T-cell (primary cell): ENCODE measurements at places on chromosomes 7 and 10.
A peak's percentile ranks its signal among the peaks of the same experiment; 100 is the strongest.

DNA sequence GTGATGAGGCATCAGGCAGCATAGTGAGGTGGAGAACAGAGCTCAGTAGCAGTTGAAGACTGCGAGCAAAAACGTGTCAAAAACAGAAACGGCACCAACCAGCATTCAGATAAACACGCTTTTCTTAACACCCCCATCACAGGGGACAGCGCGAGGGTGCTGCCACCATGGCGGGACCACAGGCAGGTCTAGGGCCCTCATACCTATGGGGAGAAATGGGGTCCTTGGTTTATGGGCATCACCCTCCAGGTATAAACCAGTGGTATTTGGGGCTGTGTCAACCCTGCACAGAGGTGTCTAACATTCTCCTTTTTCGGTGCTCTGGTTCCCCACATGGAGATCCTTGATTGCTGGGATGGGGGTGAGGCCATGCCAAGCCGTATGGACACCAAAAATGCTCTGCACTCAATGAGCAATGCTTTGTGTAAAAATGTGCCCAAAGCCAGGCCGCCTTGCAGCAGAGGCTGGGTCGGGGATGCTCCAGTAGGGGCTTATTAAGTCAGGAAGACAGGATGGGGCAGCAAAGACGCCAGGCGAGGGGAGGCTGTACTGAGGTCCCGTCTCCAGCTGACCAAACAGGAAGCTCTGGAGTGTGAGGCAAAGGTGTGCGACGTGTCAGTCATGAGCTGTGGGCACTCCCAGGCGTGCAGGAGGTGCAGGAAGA is 191.5 kb downstream of the WDR37 start:
- DNase-seq, result no peak

- DNase-seq, result no peak
These were observed 9.5 kb upstream of the FOXL3 start for GRCh38 chr7:280461-280860.

DNA sequence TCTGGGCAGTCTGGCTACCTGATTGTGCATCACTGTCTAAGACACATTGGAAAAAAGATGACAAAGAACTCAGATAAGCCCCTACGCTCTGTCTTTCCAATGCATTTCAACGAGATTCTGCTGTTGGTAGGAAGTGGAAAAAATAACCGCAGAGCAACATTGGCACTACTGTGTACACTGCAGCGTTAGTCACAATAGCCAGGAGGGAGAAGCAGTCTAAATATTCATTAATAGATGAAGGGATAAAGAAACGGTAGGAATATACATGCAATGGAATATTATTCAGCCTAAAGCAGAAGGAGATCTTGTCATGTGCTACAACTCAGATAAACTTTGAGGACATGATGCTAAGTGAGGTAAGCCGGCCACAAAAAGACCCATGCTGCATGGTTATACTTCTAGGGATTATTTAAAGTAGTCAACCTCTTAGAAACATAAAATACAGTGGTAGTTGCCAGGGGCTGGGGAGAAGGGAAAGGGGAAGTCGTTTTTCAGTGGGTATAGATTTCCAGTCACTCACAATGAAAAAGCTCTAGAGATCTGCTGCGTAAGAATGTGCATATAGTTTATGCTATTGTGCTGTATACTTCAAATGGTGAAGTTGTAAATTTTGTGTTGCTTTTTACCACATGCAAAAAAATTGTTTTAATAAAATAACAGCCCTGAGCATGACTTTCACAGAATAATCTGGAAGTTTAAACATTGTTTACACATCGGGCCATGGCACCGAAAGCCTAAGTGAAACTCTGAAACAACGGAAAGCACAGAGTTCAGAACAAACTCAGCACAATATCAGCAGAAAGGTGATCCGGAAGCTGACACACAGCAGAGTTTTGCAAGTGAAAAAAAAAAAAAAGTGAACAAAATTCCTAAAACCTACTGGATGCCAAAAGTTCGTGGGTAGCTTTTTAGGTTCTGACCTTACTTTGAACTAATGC is 40.1 kb downstream of the ELMO1 start:
- no peak for DNase-seq

GRCh38 chr7:16753102-16753931 is at the start of gene TSPAN13:
Gene TSPAN13, plus strand, starts transcription at chr7:16753755. Its CDS starts 213 bp downstream, at chr7:16753968.
- peak; percentile 16 for DNase-seq

DNA sequence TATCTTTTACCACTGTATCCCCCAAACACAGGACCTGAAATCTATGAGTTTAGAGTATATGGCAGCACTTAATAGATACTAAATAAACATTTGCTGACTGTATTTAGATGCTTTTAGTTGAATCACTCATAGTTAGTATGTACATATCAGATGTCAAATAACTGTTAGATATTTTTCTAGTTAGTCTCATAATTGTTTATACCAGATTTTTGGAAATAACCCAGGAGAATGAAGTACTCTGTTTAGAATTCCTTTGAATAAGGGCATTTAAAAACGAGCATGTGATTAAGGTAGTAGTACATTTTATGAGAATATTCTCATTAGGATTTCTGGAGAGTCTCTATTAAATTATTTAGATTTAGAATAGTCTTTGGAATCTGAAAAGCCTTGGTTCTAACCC is 22.3 kb upstream of the ZEB1 start:
- no peak for DNase-seq

DNA sequence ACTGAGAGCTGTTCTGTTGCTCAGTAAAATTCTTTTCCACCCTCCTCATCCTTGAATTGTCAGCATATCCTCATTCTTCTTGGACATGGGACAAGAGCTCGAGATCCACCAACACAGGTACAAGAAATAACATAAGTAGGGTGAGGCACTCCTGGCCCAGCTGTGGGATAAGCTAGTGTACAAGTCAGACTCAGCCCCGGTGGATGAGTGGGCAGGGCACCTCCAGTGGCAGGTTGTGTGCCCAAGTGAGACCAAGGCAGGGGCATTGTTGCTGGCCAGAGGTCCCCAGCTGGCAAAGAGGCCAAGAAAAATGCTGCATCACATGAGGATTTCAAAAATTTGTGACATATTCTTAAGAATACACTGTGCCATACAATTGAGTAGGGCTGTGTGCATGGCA is 402.0 kb upstream of the ZWINT start:
- DNase-seq, result no peak

DNA sequence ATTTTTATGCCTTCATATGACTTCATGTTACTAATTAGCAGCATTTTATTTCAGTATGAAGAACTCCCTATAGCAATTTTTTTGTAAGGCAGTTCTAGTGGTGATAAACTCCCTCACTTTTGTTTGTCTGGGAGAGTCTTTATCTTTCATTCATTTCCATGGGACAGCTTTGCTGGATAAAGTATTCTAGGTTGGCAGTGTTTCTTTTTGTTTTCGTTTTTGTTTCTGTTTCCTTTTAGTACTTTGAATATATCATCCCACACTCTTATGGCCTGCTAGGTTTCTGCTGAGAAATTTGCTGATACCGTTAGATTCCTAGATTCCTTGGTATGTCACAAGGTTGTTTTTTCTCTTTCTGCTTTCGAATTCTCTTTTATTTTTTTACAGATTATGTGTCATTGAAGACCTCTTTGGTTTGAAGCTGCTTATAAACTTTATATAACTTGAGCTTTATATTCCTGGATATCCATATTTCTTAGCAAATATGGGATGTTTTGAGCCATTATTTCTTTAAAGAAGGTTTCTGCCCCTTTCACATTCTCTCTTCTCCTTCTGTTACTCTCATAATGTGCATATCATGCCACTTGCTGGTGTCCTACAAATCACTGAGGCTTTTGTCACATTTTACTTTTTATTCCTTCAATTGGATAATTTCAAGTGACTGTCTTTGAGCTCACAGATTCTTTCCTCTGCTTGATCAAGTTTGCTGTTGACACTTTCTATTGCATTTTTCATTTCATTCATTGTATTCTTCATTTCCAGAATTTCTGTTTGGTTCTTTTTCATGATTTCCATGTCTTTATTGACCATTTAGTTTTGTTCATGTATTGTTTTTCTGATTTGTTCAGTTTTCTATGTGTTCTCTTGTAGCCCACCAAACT is 28.9 kb upstream of the AHR start:
- no peak for DNase-seq

DNA sequence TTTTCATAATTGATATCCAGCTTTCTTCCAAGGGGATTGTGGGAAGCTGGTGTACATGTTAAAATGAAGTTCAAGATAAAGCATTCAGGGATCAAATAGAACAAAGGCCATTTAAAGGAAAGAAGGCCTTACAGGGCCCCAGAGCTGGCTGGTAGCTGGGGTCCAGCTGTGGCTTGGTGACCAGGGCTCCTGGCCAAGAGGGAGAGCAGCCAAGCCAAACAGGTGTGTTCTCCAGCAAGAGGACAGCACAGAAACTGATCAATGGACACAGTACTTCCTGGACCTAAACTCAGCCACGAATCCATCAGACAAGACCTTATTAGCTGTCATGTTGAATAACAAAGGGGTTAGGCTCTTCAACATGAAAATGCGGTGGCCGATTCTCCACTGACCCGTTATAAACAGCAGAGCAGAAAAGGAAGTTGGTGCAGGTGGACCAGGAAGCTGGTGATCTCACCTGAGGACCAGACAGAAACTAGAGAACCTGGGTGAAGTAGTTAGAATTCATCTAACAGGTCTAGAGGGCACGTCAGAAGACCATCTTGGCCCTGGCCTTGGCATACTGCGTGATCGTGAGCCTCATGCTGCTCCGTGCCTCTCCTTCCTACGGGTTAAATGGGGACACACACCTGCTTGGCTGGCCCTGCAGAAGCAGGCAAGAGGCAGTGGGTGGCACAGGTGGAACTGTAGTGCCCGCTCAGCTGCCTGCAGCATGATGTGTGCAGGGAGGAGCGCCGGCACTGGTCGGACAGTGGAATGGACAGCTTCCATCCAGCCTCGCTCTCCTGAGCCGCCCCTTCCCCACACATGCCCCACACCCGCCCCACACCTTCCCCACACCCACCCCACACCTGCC is 53.8 kb downstream of the PARP12 start:
- no peak for DNase-seq

GRCh38 chr10:70222340-70222794 is 10.9 kb downstream of the PPA1 start:
- DNase-seq, result no peak

DNA sequence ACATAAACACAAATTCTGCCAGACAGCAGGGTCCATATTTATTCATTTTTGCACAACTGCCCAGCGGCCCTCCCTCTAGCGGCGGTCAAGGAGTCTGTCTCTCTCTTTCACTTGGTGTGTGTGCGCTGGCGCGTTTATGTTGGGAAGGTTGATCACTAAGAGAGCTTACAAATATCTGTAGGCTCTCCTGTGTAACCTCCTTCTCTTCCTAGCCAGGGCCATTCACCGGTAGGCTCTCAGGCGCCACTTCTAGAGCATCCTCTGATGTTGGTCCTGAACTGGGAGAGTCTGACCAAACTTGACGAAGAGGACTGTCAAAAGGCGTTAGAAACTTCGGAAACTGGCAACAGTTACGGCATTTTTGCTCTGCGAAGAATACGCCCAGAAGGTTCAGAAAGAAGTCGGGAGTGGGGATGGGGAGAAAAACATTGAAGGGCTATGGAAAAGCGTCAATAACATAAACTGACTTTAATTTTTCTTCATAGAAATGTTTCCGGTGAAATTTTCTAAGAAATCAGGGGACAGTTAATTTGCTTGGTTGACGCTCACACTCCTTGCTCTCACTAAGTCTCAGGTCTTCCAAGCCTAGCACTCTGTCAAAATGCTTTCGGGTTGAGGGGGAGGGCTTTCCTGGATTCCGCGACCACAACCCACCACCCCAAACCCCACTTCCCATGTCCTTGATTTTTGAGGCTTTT is 731.1 kb downstream of the ZWINT start:
- no peak for DNase-seq

DNA sequence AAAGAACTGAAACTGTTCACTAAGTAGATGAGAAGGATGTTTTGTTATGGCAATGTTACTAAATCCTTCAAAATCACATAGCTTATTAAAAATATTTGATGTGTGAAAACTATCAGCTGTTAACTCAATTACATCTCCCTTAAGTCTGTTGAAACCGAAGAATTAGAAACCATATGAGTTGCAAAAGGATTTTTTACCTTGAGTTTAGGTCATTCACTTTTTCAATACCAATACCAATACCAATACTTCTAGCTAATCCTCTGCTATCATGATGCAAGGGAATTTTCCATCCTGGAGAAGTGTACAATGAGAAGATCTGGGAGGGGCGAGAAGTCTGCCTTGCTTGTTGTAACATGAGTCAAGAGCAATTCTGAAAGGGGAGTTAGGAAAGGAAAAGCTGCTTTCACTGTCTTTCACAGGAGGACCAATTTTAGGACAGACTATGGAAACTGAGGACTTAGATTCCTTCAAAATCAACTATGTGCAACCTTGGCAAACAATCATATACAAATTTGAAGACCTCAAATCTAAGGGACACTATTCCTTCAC is 199.7 kb downstream of the IMMP2L start:
- DNase-seq, result no peak

GRCh38 chr7:157827045-157827862 is 490.4 kb downstream of the DNAJB6 start:
- peak; percentile 51 for DNase-seq

GRCh38 chr10:71217266-71218045 is 5.1 kb downstream of the UNC5B start:
- no peak for DNase-seq

GRCh38 chr7:134856691-134857090 is 77.3 kb downstream of the CALD1 start:
- no peak for DNase-seq

- no peak for DNase-seq
These were observed 6.1 kb upstream of the NOM1 start for GRCh38 chr7:156943091-156944041.

DNA sequence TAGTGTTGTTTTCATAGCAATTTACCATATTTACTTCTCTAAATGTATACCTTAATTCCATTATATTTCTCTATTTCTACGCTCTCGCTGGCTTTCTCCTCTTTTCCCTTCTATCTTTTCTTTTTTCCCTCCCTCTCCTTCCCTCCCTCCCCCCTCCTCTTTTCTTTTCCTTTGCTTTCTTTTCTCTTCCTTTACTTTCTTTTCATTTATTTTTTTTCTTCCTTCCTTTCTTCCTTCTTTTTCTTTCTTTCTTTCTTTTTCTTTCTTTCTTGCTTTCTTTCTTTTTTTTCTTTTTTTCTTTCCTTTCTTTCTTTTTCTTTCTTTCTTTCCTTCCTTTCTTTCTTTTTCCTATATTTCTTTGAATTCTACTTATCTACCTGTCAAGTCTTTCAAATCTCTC is 533.0 kb upstream of the POT1 start:
- DNase-seq, result no peak

GRCh38 chr10:98267894-98268693 is at the start of gene LOXL4:
Gene LOXL4, minus strand, starts transcription at chr10:98268194. Its CDS starts 5,175 bp downstream, at chr10:98263019.
- peak; percentile 7 for DNase-seq

DNA sequence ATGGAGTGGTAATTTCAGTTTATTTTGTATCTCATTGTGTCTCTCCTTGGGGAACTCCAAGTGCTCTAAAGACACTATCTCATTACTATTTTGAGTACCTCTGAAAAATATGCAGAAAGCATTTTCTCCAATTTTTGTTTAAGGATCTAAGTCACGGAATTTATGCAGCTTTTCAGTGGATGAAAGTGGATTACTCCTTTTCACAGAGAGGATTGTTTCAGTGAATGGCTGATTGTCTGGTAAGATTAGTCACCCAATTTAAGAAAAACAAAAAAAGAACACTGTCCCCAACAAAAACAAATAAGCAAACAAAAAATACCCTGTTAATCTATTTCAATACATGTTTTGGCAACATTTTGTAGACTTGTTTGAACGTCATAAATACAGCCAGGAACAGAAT is 338.3 kb upstream of the TEX47 start:
- DNase-seq, result no peak

- DNase-seq, result no peak
These were observed 43.7 kb downstream of the DNAJC12 start for GRCh38 chr10:67794256-67794655.
